ENCODE measurements at places on chromosomes 2 and 18.

DNA sequence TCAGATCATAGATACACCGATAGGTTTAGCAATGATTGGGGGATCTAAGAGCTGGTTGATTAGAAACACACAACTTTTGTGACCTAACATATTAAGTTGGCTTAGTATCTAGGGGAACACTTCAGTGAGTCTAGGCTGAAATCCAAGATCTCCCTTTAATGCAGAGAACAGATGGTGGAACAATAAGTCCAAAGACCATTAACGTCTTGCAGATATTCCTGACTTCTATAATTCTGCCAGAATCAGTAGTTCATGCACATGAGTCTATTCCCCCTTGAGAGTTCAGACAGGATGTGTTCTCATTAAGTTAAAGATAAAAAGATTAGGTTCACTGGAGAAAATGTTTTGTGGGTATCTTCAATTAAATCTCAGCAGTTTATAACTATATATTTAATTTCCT, 506.5 kb downstream of the TSN start:
- DNase-seq, result no peak

- DNase-seq, result no peak
These were observed 199.2 kb downstream of the RAD51AP2 start for GRCh38 chr2:17319090-17319489.

DNA sequence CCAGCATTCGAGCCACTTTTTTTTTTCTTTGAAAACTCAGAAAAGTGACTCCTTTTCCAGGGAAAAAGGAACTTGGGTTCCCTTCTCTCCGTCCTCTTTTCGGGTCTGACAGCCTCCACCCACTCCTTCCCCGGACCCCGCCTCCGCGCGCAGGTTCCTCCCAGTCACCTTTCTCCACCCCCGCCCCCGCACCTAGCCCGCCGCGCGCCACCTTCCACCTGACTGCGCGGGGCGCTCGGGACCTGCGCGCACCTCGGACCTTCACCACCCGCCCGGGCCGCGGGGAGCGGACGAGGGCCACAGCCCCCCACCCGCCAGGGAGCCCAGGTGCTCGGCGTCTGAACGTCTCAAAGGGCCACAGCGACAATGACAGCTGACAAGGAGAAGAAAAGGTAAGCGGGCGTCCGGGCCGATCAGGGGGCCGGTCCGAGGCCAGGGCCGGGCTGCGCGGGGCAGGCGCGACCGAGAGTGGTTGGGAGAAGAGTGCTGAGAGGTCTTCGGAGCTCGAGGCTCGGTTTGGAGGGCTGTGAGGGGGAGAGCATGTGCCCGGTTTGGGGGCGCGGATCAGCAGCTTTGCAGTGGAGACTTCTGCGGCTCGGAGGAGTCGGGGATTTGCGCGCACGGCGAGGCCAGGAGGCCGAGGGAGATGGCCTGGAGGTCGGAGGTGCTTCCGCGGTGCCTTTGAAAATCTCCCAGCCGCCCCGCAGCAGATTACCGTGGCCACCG, 502 bp downstream of the EPAS1 start:
- peak; percentile 20 for DNase-seq

- DNase-seq, result no peak
These were observed 110.4 kb downstream of the DTNA start for GRCh38 chr18:34820360-34821065.

DNA sequence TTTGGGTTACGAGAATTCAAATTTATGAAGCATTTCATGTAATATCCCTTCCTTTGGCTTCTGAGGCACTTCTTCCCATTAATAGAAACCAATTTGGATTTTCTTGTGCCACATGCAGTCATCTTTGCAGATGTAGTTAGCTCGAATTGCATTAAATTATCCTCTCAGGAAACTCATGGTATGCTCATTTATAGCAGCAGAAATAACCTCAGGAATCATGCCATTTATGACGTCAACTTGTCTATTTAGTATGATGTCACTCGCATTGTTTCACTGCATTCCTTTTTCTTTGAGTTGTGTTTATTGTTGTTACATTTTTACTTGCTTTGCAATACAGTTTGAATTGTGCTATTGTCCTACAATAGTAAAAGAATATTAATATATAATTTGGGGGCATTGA, 163.8 kb downstream of the RBM43 start:
- DNase-seq, result no peak

GRCh38 chr18:2143636-2144035, 427.7 kb downstream of the METTL4 start:
- no peak for DNase-seq

DNA sequence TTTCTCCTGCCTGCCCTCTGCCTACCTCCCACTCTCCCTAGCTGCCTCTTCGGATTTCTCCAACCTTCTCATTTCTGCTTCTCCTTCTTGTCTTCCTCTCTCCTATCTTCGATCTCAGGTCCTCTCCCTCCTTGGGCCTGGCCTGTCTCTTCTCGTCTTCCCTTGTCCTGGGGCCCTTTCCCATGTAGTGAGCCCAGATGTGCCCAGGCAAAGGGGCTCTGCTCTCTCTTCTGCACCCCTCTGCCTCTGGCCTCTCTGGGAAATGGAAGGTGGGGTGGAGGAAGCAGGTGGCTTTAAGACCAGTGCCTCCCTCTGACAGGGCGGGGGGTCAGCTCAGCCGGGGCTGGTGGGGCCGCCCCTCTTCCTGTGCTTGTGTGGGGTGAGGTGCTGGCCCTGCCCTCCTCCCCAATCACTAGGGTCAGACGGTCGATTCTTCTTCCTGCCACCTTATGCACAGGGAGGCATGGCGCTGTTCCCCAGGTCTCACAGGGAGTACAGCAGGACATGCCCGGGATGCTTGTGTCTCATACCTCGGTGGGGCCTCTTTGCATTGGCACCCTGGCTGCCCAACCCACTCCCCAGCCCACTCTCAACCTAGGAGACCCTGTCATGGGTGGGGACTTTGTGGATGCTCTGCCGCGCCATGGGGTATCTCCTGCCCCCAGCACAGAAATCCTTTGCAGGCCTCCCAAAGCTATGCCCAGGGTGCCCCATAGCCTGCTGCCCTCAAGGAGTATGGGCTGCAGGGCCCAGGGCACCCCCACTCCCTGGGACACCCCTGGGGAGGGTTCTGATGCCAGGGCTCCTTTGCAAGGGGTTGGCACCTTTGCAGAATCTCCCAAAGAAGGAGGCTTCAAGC, 213.8 kb upstream of the HAAO start:
- no peak for DNase-seq

DNA sequence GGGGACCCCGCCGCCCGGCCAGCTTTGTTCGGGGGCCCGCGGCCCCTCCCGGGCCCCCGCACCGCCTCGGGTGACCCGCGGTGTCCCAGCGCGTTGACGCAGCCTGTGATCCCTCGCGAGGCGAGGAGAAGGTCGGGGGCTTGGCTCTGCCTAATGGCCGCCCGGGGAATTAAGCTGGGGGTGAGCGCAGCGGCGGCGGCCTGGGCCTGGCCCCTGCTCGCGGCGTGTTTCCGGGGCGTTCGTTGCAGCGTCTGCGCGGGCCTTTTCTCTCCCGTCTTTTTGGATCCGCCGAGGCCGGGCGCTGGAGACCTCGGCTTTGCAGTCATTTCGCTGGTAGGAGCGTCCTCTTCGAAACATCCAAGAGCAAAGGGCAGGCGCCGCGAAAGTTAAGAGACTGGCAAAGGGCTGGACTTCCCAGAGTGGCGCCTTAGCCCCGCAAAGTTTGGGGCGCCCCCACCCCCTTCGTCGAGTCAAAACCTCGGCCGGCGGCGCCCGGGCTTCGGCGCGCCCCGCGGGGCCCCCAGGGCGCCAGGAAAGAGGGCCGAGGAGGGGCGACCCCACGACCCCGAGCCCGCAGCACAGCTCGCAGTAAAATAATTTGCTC, 1.3 kb downstream of the SALL3 start:
- no peak for DNase-seq

Data from esophagus squamous epithelium (tissue), 5 donors.